ENCODE measurements at places on chromosomes 6 and 20. TPM values are rescaled to one million over a fixed set of nuclear protein-coding genes. Genes with fewer than 3 reads are reported as not detected.
A peak's percentile ranks its signal among the peaks of the same experiment; 100 is the strongest.

GRCh38 chr6:89887452-89888137 lies 6.7 kb upstream of the GJA10 start:
- DNase-seq, result no peak

DNA sequence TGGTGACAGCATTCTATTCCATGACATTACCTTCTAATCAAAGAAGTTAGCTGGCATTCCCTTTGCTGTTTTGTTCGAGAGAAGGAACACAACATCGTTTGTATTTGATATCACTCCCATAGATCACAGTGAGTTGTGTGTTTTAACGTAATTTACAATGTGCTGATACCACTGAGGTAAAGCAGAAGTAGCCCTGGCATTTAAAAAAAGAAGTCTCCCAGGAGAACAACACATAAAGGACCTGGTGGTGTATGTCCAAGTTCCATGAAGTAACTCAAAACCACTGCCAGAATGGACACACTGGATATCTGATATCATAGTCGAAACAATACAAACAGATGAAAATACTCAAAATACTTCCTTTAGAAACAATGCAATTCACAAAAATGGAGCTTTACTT lies 351.7 kb downstream of the RNGTT start:
- no peak for DNase-seq

DNA sequence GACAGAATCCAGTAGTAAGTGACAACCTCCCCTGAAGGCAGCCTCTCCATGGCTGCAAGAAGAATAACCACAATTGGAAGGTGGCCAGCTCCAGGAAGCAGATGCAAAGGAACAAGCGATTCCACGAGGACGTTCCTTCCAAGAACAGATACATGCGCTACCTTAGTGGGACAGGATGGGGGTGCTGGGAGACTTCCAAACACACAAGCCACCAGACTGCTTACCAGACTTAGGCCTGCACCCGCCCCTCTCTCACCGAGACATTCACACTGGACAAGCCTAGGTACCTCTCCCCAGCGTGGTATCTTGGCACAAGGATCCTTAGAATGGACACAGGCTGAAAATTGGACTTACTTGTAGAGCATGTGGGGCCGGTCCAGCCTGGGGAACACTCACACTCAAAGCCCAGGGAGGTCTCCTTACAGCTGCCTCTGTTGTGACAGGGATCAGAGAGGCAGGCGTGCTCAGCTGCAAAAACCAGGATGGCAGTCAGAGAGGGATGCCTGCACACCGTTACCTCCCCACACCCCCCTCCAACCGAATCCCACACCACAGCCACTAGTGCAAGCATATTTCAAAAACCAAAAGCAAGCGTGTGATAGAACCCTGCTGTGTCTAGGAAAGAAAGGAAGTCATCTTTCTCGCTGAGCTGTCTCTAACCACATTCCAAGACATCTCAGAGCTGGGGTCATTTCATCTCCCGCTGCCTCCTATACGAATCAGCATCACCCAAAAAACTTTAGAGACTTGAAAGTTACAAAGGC lies 22.4 kb downstream of the JAG1 start:
- peak; percentile 75 for DNase-seq

GRCh38 chr6:117829594-117830319 lies 77.3 kb upstream of the SLC35F1 start:
- peak; percentile 67 for DNase-seq

DNA sequence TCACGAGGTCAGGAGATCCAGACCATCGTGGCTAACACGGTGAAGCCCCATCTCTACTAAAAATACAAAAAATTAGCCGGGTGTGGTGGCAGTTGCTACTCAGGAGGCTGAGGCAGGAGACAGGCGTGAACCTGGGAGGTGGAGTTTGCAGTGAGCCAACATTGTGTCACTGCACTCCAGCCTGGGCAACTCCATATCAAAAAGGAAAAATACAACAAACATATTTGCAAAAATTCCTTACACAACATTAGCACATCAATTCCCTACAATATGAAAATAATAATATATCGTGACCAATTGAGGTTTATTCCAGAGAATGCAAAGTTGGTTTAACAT lies 38.8 kb upstream of the PLEKHG1 start:
- DNase-seq, result no peak

DNA sequence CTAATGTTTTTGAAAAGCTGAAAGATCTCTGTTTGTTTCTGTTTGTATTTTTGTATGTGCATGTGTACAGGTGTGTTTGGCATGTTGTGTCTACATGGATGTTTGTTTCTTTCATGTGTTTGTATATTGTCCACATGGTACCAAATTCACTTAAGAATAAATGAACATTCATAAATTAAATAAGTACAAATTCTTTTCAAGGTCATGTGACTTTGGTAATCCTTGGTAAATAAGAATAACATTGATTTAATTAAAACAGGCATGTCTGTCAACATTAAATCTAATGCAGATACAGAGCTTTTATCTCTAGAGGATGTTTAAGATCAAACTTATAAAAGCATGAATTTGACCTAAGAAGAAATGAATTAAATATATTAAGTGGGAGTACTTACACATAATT lies 219.8 kb upstream of the EPHA7 start:
- DNase-seq, result no peak

- no peak for DNase-seq
These were observed 135.0 kb upstream of the ASCC3 start for GRCh38 chr6:101016163-101016562.

GRCh38 chr6:43963877-43964658 lies 163.2 kb downstream of the MRPL14 start:
- no peak for DNase-seq

DNA sequence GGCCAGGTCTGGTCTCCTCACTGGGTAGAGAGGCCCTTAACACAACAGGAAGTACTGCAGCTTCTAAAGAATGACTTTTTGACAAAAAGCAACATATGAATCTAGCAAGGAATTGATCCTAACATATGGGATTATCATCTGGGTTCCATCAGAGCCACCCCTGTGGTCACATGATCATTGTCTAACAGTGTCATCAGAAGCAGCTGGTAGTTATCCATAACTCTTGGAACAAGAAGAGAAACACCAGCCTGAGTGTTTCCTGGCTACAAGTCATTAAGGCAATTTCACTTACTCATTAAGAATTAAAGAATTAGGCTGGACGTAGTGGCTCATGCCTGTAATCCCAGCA lies 219.3 kb upstream of the ARID1B start:
- no peak for DNase-seq

DNA sequence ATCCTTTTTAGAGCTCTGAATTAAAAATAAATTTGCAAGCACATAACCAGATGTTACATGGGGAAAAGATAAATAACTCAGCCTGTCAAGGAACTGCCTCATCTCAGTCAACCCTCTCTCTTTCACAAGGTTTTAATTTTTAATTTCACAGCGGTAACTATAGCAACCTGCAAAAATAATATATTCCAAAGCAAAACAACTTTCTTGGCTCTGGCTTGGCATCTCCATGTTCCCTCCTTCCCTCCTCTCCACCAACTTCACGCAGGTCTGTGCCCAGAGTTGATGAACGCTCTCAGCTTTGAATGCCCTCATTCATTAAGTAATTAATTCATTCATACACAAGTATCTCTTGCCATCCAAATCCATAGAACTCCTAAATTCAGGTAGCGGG lies 32.5 kb upstream of the SIRPA start:
- DNase-seq, result no peak

DNA sequence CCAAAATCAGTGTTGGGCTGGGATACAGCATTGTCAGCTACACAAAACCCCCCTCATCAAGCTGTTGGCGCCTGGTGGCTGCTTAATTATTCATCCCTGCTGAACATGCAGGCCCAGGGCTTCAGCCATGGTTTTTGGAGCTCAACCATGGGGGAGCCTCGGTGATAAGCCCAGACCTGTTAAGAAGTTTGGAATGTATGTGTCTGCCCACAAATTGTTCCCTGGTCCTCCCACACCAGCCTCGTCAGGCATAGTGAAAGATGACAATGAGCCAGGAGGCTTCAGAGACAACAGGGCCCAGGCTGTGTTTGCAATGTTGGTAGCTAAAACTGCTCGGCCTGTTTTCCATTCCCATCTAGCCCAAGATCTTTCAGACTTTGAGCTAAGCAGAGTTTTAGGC lies 34.8 kb upstream of the SIRPA start:
- peak; percentile 29 for DNase-seq

- no peak for DNase-seq
These were observed 80.2 kb upstream of the OPRM1 start for GRCh38 chr6:153958860-153959259.

DNA sequence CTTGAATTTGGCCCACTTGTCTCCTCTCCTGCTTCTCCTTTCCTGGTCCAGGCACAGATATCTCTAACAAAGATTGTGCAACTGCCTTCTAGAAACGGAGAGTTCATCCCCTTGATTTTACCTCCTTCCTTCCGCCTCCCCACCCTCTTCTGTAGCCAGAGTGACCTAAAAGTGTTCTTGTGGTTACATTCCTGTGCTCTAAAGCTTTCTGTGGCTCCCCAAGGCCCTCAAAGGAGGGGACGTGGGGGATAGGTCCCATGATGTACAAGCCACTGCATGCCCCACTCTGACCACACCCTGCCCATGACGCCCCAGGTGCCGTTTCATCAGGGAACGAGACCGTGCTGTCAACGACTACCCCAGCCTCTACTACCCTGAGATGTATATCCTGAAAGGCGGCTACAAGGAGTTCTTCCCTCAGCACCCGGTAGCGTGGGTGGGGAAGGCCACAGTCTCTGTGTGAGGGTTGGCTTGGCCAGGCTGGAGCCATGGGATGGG lies 8.2 kb downstream of the CDC25B start:
- peak; percentile 58 for DNase-seq

DNA sequence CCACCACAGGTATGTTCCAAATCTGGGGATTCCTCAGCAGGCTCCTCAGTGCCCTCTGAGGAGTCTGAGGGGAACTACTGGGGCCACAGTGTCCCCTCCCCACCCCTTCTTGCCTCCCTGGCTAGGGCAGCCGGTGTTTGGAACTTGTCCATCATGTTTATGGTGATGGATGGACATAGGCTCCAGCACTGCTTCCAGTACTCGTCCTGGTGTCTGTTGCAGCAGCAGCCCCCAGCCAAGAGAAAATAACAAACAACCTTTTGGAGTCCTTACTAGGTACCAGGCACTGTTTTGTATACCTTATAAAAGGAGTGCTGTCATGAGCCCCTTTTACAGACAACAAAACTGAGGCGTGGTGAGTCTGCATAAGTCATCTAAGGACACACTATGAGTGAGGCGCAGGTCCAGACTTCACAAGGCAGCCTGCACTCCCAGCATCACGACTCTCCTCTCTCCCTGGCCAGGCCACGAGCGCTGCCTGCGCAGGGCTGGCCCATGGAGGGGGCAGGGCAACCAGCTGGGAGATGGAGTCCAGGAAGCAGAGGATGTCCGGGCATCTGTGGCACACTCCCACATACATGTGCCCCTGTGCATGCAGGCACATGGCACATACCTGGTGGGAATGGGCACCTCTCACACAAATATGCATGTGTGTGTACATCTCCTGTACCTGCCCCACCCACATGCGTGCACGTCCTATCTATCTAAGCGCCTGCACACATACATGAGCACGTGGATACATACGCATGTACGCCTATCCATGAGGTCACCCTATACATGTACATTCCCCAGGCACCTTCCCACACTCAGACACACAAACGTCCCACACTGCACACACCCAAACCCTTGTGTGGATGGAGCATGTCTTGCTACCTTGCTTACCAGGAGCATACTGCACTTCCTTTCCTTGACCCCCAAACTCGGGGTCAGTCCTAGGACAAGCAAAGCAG lies 152.7 kb downstream of the VEGFA start:
- no peak for DNase-seq

DNA sequence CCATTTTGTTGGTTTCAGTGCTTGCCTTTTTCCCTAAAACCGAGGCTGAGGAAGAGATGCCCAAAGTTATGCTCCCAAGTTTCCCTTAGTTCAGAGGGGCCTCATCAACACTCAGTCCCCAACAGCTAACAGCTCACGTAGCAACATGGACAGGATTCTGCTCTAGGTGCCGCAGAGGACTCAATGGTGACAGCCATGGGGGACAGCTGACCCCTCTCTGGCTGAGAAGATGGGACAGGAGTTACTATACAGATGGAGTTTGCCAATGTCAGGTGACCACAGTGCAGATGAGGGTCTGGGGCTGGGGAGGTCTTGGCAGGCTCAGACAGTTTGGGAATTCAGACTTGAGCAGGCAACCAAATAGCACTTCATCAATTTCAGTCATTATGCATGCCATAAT lies 67.3 kb downstream of the NPEPL1 start:
- no peak for DNase-seq

- no peak for DNase-seq
These were observed 111.8 kb upstream of the EXOC2 start for GRCh38 chr6:804771-805170.

- peak; percentile 90 for DNase-seq
These were observed 22.7 kb upstream of the RNF24 start for GRCh38 chr20:4038047-4038459.

DNA sequence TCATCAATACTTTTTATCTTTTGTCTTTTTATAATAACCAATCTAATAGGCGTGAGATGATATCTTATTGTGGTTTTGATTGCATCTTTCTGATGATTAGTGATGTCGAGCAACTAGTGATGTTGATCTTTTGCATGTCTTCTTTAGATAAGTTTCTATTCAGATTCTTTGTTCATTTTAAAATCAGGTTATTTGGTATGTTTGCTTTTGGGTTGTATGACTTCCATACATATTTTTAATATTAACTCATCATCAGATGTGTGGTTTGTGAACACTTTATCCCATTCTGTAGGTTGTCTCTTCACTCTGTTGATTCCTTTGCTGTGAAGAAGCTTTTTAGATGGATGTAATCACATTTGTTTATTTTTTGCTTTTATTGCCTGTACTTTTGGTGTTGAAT lies 295.8 kb downstream of the BCKDHB start:
- no peak for DNase-seq

GRCh38 chr6:18663011-18663410 lies 275.9 kb downstream of the RNF144B start:
- DNase-seq, result no peak

DNA sequence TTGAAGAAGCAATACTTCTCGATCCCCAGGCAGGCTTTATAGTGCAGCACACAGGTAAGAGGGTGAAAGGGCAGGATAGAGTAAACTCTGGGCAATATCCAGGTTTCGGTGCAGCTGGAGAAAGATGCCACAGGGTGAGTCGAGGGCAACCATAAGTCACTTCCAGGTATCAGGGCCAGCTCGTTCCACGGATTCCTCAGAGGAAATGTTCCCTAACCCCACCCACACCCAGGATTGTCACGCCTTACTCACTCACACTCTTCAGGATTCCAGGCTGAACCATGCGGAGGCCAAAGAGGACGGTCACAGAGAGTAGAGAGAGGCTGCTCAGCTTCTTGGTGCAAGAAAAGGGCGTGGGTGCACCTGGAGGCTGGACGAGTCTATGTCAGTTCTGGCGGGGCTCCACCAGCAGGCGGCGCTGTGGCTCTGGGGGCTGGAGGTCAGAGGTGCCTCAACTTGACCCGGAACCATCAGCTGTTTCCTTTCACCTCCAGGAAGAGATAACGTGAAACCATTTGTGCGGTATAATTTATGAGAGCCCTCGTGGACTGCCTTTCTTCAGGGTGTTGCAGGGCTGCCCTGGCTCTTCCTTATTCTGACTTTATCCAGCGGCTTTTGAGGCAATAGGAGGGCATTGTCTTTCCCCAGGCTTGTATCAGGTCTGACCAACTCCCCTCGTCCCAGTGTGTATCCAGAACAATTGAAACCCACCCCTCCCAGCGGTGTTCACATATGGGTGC lies 14.5 kb upstream of the WFDC12 start:
- DNase-seq, result peak; percentile 4

GRCh38 chr6:41039060-41039998 lies at the start of gene UNC5CL:
UNC5CL (minus strand) TSS chr6:41039221; CDS start chr6:41035074, 4,147 bp downstream.
- no peak for DNase-seq

The DIDO1 gene
- total RNA-seq, result 33.8 TPM

The GTF2H4 gene
- total RNA-seq, result 5.5 TPM

The GSTA3 gene
- total RNA-seq, result not detected

The NKX2-4 gene
- total RNA-seq, result not detected

The ANGPT4 gene
- total RNA-seq, result not detected

The C6orf58 gene
- not detected for total RNA-seq

The SLA2 gene
- total RNA-seq, result not detected

The OARD1 gene
- 10.2 TPM for total RNA-seq
